ENCODE measurements at places on chromosomes 2 and 18. TPM values are rescaled to one million over a fixed set of nuclear protein-coding genes. Genes with fewer than 3 reads are reported as not detected.

Gene KCMF1
- total RNA-seq: 36.6 TPM

Gene CDH19
- 15.8 TPM for total RNA-seq

Gene CXCR4
- total RNA-seq: not detected

Gene TXNDC2
- total RNA-seq: 0.08 TPM
